Activated CD4-positive, alpha-beta T cell treated with anti-CD3 and anti-CD28 coated beads, Interleukin-2, amount 10 ng/mL, durations not matched to agents 24 days and 14 days (primary cell): ENCODE measurements at places on chromosomes 5 and 9. TPM values are rescaled to one million over a fixed set of nuclear protein-coding genes. Genes with fewer than 3 reads are reported as not detected.

PCDHA1 gene
- not detected in 2 replicates for total RNA-seq

DEPDC1B gene
- total RNA-seq, result 19.8 and 20.5 TPM in 2 replicates

DNA sequence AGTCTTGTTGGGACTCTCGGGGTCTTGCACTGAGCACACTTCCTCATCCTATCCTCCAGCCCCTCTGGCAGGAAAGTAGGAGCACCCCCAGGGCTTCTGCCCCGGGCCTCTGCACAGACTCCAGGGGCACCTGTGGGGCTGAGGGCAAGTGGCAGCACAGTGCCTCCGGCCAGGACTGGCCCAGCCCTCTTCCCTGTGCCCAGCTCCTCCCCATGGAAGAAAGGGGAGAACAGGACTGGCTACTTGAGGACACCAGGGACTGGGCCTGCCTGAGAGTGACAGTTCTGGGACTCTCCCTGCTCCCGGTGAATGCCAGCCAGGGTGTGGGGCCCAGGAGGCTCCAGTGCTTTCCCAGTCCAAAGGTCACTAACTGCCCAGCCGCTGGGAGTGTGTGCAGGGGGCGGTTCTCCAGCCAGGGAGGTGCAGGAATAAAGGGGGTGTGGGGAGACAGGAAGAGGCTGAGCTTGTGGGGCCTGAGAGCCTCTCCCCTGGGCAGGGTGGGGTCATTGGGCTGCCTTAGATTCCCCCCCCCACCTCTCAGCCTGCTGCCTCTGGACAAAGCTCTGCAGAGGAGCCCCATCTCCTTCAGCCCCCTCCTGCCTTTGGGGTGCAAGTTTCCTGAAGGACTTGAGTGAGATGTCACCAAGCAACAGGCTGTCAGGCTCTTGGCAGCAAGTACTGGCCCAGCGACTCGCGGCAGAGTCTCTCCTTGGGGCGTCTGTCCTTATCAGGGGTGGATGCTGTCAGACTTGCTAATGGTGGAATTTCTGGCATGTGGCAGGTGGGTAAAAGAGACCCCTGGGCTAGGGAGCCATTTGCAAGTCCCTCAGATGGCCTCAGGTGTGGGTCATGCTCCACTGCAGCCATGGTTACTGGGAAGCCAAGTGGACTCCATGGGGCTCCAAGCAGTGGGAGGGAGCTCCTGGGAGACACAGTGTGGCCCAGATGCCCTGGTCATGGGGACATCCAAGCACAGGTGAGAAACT lies 19.1 kb upstream of the JADE2 start:
- no peak for DNase-seq
- H3K36me3 ChIP-seq, result no peaks in the 10 kb centered on the region
- H3K27ac ChIP-seq, result peak overlapping the region; percentile 25
- no peak overlapping the region for H3K4me3 ChIP-seq
- H3K27me3 ChIP-seq, result no peaks in the 10 kb centered on the region

DNA sequence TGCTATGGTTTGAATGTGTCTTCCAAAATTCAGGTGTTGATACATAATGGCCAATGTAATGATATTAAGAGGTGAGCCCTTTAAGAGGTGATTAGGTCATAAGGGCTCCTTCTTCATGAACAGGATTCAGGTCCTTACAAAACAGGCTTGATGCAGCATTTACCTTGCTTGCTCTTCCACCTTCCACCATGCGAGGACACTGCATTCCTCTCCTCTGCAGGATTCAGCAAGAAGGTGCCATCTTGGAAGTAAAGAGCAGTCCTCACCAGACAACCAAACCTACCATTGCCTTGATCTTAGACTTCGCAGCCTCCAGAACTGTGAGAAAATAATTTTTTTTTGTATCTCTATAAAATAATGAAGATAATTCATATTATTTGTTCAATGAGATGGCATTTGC lies 314.0 kb upstream of the SMARCA2 start:
- peaks cover 15% of the 10 kb centered on the region for H3K27me3 ChIP-seq
- H3K36me3 ChIP-seq, result no peaks in the 10 kb centered on the region
- no peak overlapping the region for H3K4me3 ChIP-seq
- no peak overlapping the region for H3K27ac ChIP-seq

- no peaks in the 10 kb centered on the region for H3K36me3 ChIP-seq
- H3K4me3 ChIP-seq, result no peak overlapping the region
- no peak overlapping the region for H3K27ac ChIP-seq
- H3K27me3 ChIP-seq, result peaks cover 4% of the 10 kb centered on the region
Measured at GRCh38 chr9:76557674-76558225, 98.8 kb downstream of the GCNT1 start.
